ENCODE measurements at places on chromosomes 12 and 14.

DNA sequence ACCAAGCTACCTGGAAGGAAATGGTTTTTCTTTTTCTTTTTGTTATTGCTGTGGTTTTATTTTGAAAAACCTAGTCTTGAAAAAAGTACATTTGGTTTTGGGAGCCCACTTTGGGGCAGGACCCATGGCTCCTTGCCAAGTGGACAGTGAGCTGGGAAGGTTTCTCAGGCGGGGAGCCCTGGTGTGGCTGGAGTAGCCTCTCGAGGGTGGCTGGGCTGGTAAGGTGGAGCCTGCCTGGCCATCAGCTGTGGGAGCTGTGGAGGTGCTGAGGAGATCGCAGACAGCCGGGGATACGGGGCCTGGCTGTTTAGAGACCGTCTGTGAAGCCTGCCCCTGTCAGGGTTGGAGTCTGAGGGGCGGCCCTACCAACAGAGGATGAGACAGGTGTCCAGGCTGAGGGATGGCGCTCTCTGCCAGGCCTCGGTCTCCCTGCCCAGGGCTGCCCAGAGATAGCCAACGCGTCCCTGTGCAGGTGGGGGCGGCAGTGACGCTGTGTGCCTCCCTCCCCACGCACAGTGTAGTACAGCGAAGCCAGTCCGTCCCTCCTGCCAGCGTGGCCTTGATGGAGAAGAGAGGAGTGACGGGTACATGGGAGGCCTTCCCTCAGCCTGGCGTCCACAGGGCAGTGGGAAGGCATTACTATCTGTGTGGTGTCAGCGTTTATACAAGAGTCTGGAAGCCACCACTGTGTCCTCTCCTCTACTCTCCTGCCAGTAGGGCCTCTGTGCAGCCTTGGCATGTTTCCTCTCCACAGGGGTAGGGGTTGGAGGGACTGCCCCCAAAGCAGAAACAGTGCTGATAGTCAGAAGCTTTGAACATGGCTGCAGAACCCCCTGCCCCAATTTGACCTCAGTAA is 5.9 kb downstream of the RIN3 start:
- no peak for DNase-seq

GRCh38 chr12:47035484-47035883 is 43.9 kb upstream of the PCED1B start:
- DNase-seq: no peak

- no peak for DNase-seq
Observed at GRCh38 chr14:22549981-22550673, 38.9 kb downstream of the DAD1 start.

- DNase-seq: no peak
Observed at GRCh38 chr14:102973706-102974285, 51.3 kb downstream of the AMN start.

GRCh38 chr14:64265222-64265621 is 28.9 kb downstream of the ESR2 start:
- DNase-seq: no peak

GRCh38 chr12:110039085-110039807 is 9.1 kb downstream of the C12orf76 start:
- DNase-seq: no peak

DNA sequence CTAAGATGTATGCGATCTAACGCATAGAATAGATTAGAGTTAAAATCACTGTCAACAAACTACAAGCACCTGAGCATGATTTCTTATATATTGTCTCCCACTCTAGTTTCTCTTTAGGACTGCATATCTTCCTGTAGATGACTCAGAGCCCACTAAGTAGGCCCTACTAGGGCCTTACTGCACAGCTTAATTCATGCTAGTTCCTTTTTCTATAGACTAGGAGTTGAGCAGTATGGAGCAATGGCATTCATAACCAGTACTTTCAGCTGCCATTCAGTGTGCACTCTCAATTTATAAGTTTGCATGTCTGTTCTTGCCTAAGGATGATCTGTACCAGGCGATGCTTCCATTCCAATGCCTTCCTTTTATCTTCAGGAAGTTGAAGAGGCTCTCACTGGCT is 103.5 kb downstream of the METTL25 start:
- DNase-seq: no peak
